Stimulated activated effector memory CD8-positive, alpha-beta T cell treated with anti-CD3 and anti-CD28 coated beads, Interleukin-12 subunit alpha, Interleukin-12 subunit beta, amount 100 ng/mL, for 72 hours (primary cell): ENCODE measurements at places on chromosomes 1 and 21.

DNA sequence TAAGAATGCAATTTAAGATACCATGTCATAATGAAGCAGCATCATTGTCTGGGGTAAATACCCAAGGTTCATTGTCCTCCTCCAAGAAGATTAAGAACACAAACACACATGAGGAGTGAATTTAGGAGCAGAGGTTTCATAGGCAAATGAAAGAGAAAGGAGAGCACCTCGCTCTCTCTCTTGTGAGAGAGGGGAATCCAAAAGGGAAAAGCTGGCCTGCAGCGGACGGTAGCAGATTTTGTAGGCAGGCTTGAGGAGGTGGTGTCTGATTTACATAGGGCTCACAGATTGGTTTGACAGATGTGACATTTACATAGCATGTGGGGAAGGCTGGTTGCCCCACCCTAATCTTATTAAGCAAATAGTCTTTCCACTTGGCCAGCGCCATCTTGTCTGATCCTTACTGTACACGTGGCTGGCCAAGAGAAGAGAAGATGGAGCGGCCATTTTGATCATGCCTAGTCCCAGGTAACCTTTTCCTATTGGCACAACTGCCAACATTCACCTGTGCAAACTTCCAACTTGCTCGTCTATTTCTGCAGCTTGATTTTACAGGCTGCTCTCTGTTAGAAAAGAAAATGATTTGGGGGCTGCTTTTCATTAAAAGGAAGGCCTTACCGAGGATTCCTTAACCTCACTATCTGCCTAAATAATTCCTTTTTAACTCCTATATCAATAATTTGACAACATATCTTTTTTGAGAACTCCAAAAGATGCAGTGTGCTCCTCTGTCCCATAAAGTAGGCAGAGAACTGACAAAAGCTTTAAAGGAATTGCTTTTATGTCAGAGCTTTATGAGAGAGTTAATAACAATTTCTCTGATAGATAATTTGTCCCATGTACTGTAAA is 16.0 kb upstream of the LRRC7 start:
- DNase-seq, result no peak

DNA sequence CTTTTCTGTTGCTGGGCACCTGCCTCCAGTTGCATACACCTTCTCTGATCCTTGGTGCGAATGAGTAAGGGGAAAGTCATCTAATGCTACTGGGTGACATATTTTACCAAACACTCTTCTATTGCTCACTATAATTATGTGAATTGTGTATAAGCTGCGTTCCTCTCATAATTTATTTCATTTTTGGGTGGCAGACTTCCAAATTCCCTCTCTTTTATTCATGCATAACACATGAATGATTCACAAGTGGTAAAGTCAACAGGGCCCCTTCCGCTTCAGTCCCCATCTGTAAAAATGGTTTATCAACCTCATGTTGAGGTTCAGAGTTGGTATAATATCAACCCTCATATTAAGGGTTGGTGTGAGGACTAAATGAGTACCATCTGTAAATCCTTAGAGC is 3.2 kb upstream of the QSOX1 start:
- DNase-seq, result no peak

- DNase-seq, result no peak
These were observed 119.2 kb downstream of the GALNT2 start for GRCh38 chr1:230186003-230186863.

- no peak for DNase-seq
These were observed 7.0 kb downstream of the ATP13A2 start for GRCh38 chr1:17004466-17005364.

- DNase-seq, result no peak
These were observed 148.5 kb downstream of the POU2F1 start for GRCh38 chr1:167369175-167369574.

GRCh38 chr1:154349121-154349520 is 23.8 kb downstream of the ATP8B2 start:
- DNase-seq, result no peak

GRCh38 chr1:215475796-215476481 is 91.2 kb upstream of the KCTD3 start:
- no peak for DNase-seq

GRCh38 chr1:25610822-25611630 is 5.6 kb upstream of the MAN1C1 start:
- no peak for DNase-seq
